ENCODE measurements at places on chromosomes 2 and 18. TPM values are rescaled to one million over a fixed set of nuclear protein-coding genes. Genes with fewer than 3 reads are reported as not detected.
A peak's percentile ranks its signal among the peaks of the same experiment; 100 is the strongest.

Gene HAAO
- 6.0 TPM for total RNA-seq

Gene PAIP2B
- total RNA-seq, result 16.6 TPM

GRCh38 chr2:121527009-121527682 is 3.5 kb upstream of the RNU4ATAC start:
- no peak for ATAC-seq

DNA sequence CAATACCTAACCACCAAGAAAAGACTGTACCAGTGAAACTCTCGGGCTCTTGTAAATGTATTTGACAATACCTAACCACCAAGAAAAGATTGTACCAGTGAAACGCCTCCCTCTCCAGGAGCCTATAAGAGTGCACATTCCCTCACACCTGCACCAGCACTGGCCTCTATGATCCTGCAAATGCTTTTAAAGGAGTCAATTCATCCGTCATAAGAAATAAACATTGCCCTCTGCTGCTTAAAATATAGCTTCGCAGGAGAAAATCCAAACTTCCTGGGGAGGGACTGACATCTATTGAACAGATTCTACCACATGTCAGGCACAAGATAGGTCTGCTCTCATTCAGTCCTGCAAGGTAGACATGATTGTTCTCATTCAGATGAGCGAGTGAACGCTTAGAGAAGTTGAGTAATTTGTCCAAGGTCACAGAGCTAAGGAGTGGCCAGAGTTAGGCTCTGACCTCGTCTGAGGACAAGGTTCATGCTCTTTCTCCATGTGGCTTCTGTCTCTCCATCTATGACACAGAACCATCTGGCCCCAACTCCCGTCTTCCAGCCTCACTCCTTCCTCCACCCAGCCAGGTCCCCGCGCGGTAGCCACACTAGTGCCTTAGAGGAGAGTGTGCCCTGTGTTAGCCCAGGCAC is 38.7 kb downstream of the MCFD2 start:
- ATAC-seq, result peak; percentile 32

GRCh38 chr2:161625314-161625919 is 1.2 kb downstream of the SLC4A10 start:
- no peak for ATAC-seq

DNA sequence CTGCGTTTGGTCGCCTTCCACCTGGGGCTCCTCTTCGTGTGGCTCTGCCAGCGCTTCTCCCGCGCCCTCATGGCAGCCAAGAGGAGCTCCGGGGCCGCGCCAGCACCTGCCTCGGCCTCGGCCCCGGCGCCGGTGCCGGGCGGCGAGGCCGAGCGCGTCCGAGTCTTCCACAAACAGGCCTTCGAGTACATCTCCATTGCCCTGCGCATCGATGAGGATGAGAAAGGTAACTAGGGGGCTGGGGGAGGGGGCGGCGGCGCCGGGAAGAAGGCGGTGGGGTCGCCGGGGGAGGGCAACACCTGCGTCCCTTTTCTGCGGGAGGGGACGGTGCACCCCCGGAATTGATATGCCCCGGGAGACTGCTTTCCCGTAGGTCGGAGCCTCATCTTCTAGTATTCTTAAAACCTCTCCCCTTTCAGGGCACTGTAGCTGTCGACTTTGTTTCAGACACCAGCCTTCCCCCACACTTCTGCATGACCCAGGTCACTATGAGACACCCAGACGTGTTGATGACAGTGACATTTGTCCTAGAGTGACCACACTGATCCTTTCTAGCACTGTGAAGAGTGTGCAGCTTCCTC is 755 bp downstream of the SPAST start:
- no peak for ATAC-seq

DNA sequence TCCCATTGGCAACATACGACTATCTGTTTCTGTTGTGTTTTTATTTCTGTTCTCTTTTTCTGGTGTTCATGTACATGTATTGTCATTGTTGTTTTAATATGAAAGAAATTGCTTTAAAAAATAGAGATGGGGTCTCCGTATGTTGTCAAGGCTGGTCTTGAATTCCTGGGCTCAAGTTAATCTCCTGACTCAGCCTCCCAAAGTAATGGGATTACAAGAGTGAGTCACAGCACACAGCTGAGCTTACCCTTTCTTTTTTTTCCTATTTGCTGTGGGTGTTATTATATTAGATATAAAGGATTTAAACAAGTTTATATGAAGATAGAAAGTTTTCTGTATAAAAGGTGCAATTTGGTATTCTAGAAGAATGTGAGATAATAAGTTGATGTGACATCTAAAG is 554.6 kb downstream of the DSC3 start:
- no peak for ATAC-seq

DNA sequence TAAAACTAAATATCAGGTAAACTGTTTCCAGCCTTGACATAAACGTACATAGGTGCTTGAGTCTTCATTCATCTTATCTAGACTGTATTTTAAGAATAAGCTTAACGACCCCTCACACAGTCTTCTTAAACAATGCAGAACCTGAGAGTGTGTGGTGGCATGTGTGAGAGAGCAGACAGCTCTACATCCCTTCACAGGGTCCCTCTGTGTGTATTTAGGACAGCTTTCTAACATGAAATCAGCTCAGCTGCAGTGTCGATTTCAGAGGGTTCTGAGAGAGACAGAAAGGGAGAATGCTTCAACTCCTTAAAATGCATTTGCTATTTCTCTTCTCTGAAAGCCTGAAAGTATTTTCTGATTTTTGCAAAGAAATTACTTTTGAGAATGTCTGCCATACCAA is 185.2 kb downstream of the GRB14 start:
- ATAC-seq, result no peak

DNA sequence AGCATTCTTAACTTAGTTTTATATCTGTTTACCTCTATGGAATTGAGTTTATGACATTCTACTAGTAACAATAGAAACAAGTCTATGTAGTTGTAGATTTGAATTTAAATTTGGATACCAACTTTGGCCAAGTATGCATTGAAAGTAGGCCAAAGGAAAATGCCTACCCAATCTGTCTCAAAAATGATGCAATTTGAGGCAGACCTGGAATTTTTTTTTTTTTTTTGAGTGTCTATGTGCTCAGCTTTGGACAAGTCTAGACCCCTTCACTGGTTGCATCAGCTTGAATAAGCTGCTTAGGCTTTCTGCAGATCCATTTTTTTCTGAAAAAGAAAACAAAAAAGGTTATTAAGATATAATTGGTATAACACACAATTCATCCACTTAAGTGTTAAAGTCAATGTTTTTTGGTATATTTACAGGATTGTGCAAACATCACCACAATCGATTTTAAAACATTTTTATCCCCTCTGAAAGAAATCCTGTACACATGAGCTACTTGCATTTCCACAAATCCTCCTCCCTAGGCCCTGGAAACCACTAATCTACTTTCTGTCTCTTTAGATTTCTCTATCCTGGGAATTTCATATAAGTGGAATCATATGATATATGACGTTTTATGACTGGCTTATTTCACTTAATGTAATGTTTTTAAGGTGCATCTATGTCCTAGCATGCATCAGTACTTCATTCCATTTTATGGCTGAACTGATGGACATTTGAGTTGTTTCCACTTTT is 185.1 kb upstream of the CCDC68 start:
- no peak for ATAC-seq
